Epithelial cell of prostate (primary cell): ENCODE measurements at places on chromosomes 12 and 14.
A peak's percentile ranks its signal among the peaks of the same experiment; 100 is the strongest.

- no peak for DNase-seq
Measured at GRCh38 chr12:28099871-28100270, 90.4 kb upstream of the CCDC91 start.

DNA sequence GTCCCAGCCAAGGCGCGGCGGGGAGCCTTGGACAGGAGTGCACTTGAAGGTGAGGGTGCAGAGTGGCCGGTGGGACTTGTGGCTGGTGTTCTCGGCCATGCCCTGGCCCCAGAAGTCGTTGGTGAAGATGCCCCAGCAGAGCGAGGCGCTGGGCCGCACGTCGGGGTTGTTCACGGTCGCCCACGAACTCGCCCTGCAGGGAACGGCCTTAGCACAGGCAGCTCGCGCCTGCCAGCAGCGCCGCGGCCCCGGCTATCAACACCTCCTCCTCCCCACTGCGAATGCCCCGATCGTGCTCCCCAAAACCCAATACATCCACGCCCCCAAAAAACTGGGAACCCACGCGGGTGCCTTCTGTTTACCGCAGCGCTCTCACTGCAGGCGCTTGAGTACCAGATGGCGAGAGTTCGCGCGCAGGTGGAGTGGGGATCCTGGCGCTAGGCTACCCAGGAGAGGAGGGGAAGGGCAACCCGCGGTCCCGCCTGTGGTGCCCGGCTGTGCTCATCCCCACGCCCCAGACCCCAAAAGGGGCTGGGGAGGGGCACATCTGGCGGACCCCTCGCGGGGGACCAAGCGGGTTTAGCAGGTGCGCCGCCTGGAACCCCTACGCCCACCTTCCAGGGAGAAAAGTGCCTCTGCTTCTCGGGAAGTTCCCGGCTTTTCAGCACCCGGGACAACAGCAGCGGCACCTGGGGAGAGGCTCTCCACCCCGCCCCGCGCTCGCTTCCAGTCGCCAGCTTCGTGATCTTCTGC, 386.3 kb upstream of the TMTC1 start:
- DNase-seq = no peak

DNA sequence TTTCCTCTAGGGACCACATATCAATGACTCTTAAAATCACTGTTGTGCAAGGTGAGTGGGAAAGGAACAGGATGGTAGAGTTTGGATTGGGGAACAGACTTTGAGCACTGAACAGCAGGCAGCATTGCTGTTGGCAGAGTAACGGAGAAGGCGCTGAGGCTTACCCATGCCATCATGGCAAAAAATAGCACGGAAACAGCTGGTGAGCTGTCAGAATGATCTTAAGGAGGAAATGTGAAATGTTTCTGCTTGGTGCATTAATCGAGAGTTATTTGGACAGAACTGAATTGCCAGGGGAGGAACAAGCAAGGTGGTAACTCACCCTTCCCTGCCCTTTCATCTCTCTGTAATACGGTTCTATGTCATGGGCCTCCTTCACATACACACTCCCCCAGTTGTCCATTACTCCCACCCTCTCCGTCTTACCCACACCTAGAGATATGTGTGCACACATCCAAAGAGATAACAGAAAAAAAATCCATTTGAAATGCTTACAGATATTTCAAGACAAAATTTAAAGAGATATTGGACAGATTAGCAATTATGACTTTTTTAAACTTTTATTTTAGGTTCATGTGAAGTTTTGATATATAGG, 572.5 kb downstream of the DIO2 start:
- no peak for DNase-seq

GRCh38 chr14:24037658-24038037, 14.2 kb upstream of the CARMIL3 start:
- no peak for DNase-seq

GRCh38 chr14:76331328-76332011, 44.5 kb upstream of the ESRRB start:
- no peak for DNase-seq

DNA sequence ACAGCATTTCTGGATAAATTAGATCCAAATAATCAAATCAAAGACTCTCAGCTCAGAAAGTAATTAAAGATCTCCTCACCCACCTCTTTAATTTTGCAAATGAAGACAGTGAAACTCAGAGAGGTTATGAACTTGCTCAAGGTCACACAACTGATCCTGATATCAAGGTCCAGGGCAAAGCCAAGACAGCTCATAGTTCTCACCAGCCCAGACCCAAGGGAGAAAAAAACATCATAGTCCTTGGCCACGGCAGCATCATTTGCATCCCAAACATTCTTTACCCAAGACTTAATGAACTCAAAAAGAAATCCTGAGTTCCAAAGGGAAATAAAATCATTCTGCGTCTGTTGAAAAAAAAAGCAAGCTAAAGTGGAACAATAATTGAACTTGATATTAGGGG, 112.1 kb downstream of the DAD1 start:
- DNase-seq = no peak

GRCh38 chr12:123223241-123223668, 9.7 kb downstream of the MPHOSPH9 start:
- DNase-seq = no peak

DNA sequence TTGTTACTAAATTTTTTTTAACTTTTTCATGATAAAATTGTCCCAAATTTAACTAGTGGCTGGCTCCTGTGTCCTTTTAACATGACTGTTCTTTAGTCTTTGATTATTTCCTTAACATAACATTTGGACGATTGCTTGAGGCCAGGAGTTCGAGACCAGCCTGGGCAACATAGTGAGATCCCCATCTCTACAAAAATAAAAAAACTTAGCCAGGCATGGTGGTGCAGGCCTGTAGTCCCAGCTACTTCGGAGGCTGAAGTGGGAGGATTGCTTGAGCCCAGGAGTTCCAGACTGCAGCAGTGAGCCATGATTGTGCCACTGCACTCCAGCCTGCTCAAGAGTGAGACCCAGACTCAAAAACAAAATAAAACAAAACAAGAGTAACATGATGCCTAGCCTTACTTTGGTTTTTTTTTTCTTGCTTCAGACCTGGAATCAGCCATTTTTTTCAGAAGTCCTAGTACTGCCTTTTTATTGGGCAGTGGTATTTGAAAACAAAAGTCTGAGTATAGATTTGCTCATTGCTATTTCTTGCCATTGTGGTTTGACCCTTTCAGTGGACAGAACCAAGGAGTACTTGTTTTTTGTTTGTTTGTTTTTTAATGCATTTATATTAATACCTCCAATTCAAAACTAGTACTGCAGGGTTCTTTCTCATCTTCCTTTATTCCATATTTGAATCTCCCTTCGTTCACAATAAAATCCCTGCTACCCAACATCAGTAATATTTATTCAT, 4.8 kb downstream of the TOGARAM1 start:
- DNase-seq = no peak

DNA sequence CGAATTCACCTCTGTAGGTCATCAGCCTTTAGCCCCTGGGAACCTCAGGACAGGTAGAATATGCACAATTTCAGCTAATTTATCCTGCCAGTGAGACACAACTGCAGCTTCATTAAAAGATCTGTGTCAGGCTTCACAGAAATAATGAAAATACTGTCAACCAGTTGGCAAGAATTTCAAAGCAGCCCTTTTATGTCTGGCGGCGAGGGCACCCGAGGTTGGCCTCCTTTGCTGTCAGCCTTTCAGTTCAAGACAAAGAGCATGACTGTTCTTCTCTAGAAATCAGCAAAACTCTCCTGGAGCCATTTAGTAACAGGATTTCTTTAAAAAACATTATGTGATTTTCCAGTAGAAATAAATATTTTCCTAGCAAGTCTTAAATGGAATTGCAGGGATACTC, 75.9 kb downstream of the BBS10 start:
- DNase-seq = no peak

DNA sequence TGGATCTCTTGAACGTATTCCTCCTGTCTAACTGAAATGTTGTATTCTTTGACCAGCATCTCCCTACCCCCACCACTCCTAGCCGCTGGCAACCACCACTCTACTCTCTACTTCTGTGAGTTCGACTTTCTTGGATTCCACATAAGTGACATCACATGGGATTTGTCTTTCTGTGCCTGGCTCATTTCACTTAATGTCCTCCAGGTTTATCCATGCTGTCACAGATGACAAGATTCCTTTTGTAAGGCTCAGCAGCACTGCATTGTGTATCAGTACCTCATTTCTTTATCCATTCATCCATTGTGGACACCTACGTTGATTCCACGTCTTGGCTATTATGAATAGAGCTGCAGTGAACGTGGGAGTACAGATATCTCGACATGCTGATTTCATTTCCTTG, 10.5 kb downstream of the PRKAB1 start:
- no peak for DNase-seq

DNA sequence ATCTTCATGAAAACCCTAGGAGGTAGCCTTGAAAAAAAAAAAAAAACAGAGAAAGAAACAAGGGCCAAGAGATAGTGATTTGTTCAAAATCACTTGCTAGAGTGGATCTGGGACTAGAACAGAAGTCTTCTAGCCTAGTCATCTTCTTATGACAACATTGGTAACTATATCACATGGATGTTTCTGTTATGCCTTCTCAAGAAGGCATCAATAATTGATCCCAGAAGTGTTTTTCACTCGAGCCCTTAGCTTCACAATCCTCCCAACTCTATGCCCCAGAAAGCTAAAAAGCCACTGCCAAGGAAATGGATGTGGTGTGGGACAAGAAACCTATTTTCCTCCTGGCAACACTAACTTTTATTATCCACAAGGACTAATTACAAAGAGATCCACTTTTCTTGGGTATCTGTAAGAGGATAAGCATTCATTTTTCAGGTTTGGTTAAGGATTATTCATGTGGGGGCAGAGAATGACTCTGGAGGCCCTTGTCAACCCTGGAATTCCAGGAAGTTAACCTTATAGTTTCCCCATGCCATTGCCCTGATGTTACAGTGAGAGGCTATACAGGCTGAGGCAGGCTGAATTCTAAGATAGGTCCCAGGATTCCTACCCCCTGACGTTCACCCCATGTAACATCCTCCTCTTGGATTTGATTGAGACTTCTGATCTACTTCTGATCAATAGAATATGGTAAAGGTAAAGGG, 67.7 kb upstream of the CPM start:
- peak; percentile 53 for DNase-seq

DNA sequence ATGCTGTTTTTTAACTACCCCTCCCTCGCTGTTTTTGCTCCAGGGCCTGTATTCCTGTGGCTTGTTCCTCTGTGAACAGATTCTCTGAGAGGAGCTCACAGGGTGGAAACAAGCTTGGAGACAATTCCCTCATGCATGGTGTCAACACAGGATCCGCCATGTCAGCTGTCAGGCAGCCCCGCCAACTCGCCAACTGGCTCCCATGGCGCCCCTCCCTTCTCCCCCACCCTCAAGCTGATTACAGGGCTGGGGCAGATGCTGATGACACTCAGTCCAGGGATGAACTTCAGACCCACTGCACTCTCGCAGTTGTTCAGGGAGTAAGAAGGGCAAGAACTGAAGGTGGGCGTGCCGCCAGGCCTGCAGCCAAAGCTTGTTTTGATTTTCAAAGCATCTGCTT, 229.9 kb downstream of the NTF3 start:
- no peak for DNase-seq

- no peak for DNase-seq
Measured at GRCh38 chr14:103329401-103330347, 4.4 kb upstream of the EIF5 start.

GRCh38 chr14:54650331-54650958, 83.5 kb downstream of the SAMD4A start:
- peak; percentile 44 for DNase-seq

DNA sequence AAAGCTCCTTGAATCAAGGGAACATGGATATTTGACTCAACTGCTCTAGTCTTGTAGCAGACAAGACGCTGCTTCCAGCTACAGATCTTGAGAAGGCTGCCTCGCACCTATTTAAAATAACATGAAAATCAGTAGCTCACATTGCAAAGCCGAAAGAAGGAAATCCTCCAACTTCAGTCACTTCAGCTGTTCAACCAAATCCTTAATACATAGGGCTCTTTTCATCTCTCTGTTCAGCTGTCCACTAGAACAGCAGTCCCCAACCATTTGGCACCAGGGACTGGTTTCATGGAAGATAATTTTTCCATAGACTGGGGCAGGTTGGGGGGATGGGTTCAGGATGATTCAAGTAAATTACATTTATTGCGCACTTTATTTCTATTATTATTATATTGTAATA, 1116.0 kb upstream of the TMEM132C start:
- no peak for DNase-seq

DNA sequence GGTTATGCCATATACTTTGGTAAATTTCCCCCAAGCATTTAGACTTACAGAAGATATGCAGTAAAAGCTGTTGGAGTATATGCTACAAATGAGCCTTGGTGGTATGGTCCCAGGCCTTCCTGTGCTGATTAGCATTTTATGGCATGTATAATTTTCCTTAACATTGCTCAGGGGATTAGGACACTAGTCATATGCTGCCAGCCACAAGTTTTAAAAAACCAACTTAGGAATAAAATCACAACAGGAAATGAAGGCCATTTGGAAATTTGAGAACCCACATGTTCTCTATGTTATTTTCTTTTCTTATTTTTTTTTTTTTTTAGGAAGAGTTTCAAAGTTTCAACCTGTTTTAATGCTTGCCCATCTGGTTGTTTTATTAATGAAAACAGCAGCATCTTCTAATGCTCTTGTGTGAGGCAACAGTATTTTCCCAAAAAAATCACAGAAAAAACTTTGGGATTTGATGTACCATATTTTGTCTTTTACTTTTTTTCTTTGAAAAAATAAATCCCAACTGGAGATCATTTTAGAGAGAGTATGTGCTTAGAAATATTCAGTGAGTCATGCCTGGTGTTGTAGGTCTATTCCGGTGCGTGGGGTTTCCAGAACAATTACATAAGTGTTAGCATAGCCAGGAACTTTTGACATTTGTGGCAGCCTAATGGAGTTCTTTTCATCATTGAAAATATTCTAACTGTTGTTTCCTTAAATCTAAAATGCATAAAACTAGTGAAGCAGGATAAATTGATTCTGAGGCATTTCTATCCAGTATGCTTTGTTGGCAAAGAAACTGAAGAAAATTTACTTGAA, 21.7 kb upstream of the DUSP6 start:
- no peak for DNase-seq

- no peak for DNase-seq
Measured at GRCh38 chr12:130955238-130955816, 1.6 kb downstream of the ADGRD1 start.

- peak; percentile 53 for DNase-seq
Measured at GRCh38 chr14:29630566-29631160, 297.0 kb downstream of the PRKD1 start.

DNA sequence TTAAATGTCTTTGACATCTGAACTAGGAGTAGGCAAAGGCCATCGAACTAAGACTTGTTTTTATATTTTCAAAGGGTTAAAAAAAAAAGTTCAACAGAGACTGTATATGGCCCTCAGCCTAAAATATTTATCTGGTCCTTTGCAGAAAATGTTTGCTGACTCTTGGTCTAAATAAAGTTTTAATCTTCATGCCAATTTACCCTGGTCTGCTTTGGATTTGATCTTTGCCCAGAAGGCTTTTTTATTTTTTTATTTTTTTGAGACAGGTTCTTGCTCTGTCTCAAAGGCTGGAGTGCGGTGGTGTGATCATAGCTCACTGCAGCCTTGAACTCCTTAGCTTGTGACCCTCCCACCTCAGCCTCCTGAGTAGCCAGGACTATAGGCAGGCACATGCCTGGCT, 47.1 kb downstream of the SPATS2 start:
- DNase-seq = no peak
